ENCODE measurements at places on chromosomes 3 and 15.
A peak's percentile ranks its signal among the peaks of the same experiment; 100 is the strongest.

GRCh38 chr15:63610209-63610841, 13.1 kb downstream of the FBXL22 start:
- DNase-seq = peak; percentile 80

GRCh38 chr3:195077611-195078540, 193.1 kb downstream of the XXYLT1 start:
- no peak for DNase-seq

DNA sequence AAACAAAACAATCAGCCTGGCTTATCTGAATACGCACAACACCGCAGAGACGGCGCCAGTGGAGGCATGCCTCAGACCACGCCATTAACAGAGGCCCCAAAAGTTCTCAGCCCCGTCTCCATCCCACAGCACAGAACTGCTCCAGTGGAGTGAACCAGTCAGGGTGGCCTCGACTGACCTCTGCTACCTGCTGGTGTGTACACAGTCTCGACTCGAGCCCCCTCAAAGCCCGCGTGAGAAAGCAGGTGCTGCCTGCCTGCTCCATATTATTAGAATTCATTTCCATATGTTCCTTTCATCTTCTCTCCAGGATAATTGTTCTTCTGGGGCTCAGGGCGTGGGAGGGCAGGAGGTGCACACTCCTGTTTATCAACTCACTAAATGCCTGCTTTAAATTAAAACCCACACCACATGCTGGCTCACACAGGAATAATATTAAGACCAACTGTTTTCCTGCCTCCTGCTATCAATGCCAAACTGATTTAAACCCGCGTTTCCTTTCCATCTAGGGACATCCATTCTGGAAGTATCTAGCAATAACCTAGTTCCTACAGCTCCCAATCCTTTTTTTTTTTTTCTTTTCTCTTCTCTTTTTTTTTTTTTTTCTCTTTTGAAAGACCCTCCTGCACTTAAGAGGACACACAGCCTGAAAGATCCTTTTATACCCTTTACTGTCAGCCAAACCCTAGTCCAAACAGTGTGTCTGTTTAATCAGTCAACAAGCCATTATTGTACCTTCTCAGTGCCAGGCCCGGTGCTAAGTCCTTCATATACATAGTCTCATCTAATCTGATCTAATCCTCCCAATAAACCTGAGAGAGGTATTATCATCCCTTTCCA, 101.2 kb downstream of the TLE3 start:
- DNase-seq = no peak

- peak; percentile 51 for DNase-seq
These were observed 47.5 kb upstream of the SLC9A9 start for GRCh38 chr3:143895805-143896204.

- no peak for DNase-seq
These were observed 314.1 kb upstream of the LRRC3B start for GRCh38 chr3:26308454-26308853.

GRCh38 chr3:136291302-136291701, 41.2 kb downstream of the PCCB start:
- no peak for DNase-seq

DNA sequence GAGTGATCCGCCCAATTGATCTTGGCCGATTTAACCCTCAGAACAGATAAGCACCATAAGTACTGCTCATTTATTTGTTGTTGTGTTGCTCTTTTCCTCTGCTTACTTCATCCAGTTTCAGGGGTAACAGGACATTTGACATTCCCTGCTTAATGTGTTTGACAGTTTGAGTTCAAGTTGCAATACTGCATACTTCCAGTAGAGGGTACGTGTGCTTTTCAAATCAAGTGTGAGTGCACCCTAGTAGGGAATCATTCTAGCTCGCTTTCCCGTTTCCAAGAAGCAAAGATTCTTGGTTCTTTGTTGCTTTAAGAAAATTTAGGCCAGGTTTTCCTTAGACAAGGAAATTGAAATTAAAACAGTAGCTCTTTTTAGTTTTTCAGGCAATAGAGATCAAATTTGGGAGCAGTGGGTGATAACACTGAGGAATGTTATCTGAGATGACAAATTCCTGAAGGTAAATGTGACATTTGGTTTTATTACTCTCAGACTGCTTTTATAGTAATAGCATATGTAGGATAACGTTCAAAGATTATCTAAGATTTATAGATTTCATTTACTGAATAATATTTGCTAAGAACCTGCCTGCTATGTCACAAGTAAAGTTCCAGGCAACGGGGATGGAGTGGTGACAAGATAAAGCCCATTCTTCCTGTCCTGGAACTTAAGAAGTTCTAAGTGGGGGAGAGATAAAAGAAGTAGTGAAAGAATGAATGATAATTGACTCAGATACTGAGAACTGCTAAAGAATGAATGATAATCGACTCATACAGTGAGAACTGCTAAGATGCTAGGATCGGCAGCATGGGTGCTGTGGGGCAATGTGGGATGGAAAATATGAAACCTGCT, 73.3 kb downstream of the SYNPR start:
- DNase-seq = peak; percentile 59

DNA sequence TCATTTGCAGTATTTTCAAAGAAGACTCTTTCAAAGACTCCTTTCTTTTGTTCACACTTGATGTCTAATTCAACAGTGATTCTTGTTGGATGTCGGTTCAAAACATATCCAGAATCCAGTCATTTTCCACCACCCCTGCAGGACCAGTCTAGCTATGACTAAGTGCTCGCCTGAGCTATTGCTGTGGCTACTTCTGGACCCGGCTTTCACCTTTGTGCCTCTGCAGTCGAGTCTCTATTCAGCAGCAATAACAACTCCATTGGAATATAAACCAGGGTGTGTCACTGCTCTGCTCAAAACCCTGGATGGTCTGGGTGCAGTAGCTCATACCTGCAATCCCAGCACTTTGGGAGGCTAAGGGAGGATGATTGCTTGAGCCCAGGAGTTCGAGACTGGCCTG, 55.0 kb downstream of the PRICKLE2 start:
- DNase-seq = no peak

- no peak for DNase-seq
These were observed 20.3 kb downstream of the PLXNB1 start for GRCh38 chr3:48409291-48410201.

GRCh38 chr3:122587572-122587971, 10.1 kb downstream of the PARP15 start:
- no peak for DNase-seq

- peak; percentile 98 for DNase-seq
These were observed 25.4 kb downstream of the ADPGK start for GRCh38 chr15:72758182-72758581.

GRCh38 chr3:157700405-157700804, 197.2 kb upstream of the VEPH1 start:
- DNase-seq = no peak

DNA sequence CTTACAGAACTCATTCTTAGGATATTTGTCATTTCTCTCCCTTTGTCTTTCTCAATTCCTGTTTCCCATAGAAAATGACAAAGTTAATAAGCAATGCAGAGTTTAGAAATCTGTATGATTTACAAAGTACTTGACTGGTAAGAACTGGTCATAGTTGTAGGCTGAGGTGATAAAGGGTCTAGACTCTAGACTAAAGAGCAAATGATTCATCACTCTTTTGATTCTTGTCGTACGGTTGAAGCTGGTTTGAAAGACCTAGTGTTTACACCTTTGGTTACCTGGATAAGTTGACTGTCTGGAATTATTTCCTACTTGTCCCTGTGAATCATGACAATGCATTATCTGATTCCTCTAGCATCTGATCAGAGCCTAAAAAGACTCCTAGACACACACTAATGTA, 58.9 kb upstream of the TP63 start:
- DNase-seq = no peak

DNA sequence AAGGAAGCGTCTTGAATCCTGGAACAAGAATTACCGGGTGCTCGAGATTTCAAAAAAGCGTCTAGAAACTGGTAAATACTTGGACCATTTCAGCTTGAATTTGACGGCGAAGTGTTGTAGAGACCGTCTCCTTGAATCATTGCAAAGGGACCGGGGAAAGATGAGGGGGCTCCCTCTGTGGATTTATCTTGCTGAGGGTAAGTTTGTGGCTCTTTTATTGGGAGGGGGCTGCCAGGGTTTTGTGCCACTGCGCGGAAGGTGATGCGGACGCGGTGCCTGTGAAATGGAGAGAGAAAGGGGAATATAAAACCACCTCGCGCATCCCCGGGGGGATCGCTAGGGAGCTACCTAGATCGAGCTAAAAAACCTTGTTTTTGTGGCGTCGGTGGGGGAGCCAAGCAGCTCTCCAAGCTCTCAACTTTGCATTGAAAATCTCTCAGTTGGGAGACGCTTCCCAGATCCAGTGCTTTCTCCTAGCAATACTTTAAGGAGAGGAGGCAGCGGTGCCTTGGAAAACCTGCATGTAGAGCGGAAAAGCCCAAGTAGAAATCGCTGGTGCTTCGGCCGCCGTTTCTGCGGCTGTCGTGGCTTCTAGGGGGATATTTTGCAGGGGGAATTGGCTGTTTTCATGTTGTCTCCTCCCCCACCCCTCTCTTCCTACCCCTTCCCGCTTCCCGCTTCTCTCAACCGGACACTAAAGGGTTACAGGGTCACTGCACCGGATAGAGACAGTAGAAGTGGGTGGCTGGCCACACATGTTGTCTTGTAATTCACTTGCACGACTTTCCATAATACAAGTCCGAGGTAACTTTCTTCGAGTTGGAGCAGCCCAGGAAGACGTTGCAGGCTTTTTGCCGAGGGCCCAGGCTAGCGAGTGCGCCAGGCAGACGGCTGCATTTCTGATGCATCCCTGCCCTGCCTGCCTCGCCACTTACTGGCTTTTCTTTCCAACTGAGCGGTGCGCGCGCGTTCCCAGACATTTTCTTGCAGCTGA, 187.6 kb downstream of the NLGN1 start:
- DNase-seq = peak; percentile 79

DNA sequence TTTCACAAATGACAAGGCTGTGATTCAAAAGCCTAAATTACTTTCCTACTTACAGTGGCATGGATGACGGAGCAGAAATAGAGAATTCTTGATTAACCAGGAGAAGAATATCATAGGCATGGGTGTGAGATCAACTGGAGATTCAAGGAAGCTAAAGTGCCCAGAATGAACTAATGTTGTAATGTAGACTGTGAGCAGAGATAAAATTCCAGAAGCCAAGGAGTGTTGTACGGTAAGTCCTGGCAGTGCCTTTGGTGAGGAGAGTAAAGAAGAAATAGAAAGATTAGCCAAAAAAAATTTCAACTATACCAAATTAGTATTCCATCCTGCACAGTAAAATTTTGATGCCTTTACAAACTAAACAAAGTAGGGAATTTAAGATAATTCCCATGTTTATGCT, 75.9 kb downstream of the ZBTB20 start:
- no peak for DNase-seq

- no peak for DNase-seq
These were observed 48.9 kb downstream of the RASGRF1 start for GRCh38 chr15:79041601-79042168.

DNA sequence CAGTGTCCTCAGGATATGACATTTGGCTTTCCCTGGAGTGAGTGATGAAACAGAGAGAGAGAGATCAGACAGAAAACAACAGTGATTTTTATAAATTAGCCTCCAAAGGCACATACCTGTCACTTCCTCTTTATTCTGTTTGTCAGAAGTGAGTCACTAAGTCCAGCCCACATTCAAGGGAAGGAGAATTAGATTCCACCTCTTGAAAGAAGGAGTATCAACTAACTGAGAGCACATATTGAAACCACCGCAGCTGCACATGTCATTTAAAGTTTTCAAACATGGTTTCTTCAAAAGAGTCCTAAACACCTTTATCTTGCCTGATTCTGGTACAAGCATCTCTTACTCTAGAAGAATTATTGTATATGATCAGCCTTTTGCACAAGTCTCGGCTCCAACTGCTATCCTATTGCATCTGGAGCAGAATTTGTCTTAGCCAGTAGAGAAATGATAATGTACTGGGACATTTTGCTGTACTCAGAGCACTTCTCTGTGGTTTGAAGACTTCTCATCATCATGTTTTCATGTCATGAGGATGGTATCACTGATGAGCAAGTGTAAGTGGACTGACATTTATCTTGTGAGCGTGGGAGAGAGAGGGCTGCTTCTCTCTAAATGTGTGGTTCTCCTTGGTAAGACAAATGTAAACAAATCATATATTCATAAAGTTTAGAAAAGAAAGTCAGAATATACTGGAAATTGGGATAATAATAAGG, 338.9 kb upstream of the CFAP20DC start:
- no peak for DNase-seq

- DNase-seq = peak; percentile 36
These were observed 1.0 kb downstream of the ZFAND6 start for GRCh38 chr15:80060356-80061006.

DNA sequence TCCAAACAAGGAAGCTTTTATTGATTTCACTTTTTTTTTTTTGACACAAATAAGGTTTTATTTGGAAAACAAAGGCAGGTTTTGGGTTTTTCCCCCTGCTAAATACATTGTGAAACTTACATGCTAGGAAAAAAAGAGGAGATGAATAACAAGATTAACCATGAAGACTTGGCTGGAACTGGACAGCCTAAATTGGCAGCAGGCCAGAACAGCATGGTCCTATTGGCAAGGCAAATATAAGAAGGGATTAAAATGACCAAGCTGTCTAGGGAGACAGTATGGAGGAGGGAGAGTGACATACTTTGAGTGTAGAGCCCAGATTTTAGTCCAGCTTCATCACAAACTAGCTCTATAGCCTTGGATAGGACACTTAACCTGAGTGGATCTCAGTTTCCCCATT, 63.9 kb upstream of the BBX start:
- peak; percentile 31 for DNase-seq

GRCh38 chr3:166388321-166388720, 551.1 kb upstream of the BCHE start:
- no peak for DNase-seq

GRCh38 chr3:10368512-10368911, 47.6 kb upstream of the SEC13 start:
- DNase-seq = no peak

DNA sequence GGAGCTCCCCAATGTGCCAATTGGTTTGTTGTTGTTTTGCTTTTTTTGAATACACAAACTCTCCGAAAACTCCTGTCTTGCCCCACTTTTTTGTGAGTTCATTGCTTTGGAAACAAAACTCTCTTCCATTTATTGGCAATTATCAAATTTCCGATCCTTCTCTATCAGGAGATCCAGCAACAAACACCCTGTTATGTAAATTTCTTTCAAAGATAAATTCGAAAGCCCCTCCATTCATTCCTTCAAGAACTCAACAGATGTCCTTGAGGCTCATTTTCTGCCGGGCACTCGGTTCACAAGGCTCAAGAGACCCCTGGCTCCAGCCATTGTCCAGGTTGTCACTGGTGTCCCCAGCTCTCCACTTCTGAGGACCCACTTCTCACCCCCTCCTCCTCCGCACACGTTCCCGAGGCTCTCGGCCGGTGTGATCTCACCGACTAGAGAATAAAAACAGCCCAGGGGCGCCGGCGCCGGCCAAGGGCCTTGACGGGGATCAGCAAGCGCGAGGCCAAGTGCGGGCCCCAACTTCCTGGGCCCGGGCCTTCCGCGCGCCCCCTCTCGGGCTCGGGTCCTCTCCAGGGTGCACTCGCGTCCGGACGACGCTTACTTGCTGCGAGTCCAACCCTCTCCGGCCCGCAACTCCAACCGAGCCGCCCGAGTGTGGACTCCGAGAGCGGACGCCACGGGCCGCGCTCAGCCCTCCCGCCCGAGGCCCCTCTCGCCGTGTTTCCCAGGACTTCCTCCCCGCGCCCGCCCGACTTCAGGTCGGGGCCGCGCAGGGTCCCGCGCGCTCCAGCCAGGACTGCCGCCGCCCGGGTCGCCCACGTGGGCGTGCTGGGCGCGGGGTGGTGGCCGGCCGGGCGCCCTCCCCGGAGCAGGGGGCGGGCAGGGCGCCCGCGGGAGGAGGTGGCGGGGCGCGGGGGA, 533 bp upstream of the SMAD3 start:
- DNase-seq = no peak
